Pericardium fibroblast (primary cell): ENCODE measurements at places on chromosomes 6 and 20. TPM values are rescaled to one million over a fixed set of nuclear protein-coding genes. Genes with fewer than 3 reads are reported as not detected.

Gene NRN1
- 1.2 TPM in 1 of 2 replicates, not detected in the other for total RNA-seq

Gene CALHM6
- total RNA-seq = 0.68 and 1.8 TPM in 2 replicates

Gene SLC22A3
- total RNA-seq = 7.4 and 10.3 TPM in 2 replicates

Gene POU3F2
- total RNA-seq = not detected in 2 replicates

Gene MEP1A
- total RNA-seq = not detected in 2 replicates

Gene IL17A
- not detected in 2 replicates for total RNA-seq

Gene GINS1
- 1.4 and 2.3 TPM in 2 replicates for total RNA-seq
